ENCODE measurements at places on chromosomes 1 and 21. TPM values are rescaled to one million over a fixed set of nuclear protein-coding genes. Genes with fewer than 3 reads are reported as not detected.

GJA9 gene
- polyA plus RNA-seq = 0.42 TPM

OBSCN gene
- polyA plus RNA-seq = 58.9 TPM

NT5C1A gene
- 0.21 TPM for polyA plus RNA-seq

NTMT2 gene
- not detected for polyA plus RNA-seq

CYP4Z1 gene
- polyA plus RNA-seq = 0.03 TPM

CREB3L4 gene
- polyA plus RNA-seq = 17.9 TPM

All from large intestine (tissue), 12 donors.